ENCODE measurements at places on chromosomes 6 and 20.
A peak's percentile ranks its signal among the peaks of the same experiment; 100 is the strongest.

- DNase-seq, result peak; percentile 54
Observed at GRCh38 chr20:23059001-23059400, 9.5 kb upstream of the THBD start.

DNA sequence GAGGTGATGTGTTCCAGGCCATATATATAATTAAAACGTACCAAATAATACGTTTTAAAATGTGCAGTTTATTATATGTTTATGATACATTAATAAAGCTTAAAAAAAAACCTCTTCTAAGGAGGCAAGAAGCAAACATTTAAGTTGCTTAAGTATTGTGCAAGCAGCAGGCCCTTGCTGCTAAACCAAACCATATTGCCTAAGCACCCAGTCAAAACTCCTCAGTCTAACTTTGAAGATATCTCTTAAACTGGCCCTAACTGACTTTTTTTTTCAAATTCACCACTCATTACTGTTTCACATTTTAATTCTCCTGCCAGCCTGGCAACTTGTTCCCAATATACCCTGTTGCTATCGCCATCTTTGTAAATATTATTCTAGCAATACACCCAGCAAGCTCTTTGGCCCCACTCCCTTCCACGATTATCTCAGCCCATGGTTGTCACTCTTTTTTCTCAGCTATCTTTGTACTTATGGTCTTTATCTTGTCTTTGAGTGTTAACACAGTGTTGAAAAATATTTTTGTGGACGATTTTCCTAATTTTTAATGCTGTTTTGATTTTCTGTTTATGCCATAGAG is 60.9 kb downstream of the C6orf58 start:
- no peak for DNase-seq

DNA sequence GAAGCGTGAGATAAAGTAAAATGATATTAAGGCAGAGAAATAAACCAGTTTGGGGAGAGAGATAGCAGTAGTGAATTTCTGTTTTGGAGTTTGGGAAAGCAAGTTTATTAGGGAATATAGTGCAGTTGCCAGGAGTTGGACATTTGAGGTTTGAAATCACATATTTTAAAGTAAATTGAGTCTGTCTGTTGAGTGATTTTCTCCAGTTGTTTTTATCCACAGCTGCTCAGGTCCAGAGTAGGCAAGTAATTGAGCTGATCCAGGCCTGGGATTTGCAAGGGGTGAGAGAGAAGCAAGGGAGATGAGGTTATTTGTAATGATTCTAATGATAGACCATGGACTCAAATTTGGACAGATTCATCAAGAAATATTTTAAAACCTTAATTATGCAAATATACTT is 481.9 kb downstream of the UTRN start:
- DNase-seq, result no peak

- peak; percentile 97 for DNase-seq
Observed at GRCh38 chr20:19974630-19975435, 42.3 kb upstream of the NAA20 start.

Data from fibroblast of lung (primary cell).